ENCODE measurements at places on chromosomes 7 and 10.

- DNase-seq, result no peak
These were observed 1301.5 kb upstream of the SORCS1 start for GRCh38 chr10:108465871-108466641.

DNA sequence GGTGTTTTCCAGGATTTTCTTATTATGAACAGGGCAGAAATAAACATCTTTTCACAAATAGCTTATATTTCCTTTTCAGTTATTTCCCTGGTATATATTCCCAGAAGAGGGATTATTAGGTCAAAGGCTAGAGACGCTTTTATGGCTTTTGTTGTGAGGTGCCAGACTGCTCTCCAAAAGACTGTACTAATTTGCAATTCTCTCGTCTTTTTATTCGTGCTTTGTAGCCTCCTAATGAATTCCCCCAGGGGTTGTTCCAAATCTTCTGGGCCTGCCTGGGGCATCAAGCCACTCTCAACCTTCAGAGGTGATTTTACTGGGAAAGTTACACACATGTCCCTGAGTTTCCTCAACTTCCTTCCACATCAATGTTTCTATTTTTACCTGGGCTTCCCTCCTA is 34.0 kb upstream of the R3HCC1L start:
- DNase-seq, result no peak

DNA sequence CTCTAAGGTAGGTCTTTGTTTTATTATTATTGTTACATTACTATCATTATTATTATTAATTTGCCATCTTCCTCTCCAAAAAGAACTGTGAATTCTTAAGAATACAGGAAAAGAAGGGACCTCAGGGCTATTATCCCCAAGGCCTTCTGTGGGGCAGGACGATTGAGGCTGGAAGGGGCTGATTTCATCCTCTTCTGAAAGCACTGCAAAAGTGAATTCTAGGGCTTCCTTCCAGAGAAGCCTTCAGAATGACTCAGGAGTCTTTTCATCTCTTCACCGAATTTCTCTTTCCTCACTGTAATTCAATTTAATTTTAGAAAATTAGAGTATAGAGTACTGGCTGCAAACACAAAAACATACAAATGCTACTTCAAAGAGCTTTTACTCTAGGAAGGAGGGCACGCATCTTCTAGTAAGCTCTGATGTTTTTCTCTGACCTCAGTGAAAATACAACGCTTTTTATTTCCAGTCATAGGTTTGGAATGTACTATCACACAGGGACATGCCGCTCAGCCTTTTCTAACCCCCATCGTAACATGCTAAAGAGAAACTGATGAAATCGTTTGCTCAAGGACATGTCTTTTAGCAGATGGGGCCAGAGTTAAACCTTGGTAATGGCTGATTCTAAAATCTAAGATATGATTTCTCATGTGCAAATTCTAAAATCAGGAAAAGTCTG is 280.2 kb upstream of the PITRM1 start:
- no peak for DNase-seq

DNA sequence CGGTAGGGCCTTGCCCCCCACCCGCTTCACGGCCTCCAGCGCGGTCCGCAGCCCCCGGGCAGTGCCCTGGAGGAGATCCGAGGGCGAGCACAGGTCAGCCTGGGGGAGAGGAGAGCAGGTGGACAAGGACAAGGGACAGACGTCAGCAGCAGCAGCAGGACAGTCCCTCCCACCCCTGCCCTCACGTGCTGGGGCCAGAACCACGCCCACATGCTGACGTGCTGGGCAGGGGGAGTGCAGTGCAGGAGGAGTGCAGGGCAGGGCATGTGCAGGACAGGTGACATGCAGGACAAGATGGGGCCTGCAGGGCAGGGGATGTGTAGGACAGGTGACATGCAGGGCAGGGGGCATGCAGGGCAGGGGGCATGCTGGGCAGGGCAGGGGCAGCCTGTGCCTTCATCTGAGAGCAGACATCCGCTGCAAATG is 1.5 kb upstream of the SAP25 start:
- DNase-seq, result no peak

DNA sequence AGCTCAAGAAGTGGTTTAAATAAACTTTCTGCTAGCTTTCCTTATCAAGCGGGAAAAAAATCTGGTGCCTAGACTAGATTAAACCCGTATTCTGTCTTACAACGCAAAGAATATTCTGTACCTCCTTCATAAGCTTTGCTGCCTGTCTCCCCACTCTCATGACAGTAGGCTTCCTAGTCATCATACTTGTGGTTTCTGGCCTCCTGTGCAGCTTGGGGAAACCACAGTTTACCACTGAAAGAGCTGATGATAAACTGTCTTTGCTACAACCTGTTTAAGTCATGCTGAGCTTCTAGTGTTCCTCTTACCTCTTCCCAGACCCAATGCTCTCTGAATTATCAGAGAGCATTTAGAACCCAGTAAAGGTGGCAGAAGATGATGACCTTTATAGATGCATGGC is 55.0 kb downstream of the PODXL start:
- DNase-seq, result peak; percentile 29

DNA sequence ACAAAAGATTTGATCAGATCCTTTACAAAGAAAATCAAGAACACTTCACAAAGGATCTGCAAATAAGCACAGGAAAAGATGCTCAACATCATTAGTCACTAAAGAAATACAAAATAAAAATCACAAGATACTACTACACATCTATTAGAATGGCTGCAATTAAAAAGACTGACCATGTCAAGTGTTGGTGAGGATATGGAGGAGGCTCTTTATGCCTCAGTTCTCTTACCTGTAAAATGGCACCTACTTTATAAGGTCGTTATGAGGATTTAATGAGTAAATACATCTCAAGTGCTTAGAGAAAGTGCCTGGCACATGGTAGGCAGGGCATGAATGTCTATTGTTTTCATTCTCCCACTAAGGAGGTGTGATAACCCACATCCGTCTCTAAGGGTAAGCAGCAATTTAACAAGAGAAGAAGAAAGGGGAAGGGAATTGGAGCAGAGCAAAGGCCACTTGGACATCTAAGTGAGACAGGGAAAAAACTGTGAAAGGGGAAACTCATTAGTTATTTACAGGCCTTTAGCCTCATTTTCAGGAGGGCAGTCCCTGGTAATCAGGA is 157.5 kb upstream of the NFE2L3 start:
- no peak for DNase-seq

All from stimulated activated CD8-positive, alpha-beta memory T cell treated with anti-CD3 and anti-CD28 coated beads, Interleukin-2, amount 100 ng/mL, for 1 hour (primary cell).